ENCODE measurements at places on chromosomes 16 and 17.

GRCh38 chr16:12681653-12682052 is 122.0 kb downstream of the CPPED1 start:
- DNase-seq: no peak

DNA sequence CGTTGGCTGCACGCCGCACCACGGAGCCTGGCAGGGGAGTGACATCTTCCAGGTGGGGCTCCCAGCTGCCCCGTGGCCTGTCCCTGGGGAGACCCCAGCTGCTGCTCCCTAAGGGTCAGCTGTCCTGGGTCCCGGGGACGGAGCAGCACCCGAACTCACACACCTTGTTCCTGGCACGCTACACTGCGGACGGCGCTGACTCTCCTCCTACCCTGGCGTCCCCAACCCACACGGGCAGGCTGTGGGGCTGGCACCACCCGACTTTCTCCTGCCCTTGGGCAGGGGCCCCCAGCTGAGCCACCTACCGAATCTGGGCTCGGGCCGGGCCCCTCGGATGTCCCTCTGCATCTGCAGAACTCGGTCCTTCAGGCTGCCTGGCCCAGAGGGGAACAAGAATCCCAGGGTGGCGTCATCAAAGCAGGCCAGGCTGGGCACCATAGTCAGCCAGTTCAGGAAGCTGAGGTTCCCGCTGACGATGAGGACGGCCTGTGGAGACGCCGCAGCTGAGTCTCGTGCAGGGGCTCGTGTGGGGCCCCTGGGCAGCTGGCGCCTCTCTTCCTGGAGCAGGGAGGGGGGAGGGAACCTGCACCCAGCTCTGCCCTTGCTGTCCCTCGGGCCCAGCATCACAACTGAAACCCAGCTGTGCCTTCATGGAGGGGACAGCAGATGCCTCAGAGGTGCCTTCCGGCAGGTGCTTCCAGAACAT is 70.5 kb upstream of the GNG13 start:
- DNase-seq: no peak

- DNase-seq: no peak
Observed at GRCh38 chr17:73900516-73900915, 256.3 kb upstream of the SDK2 start.

DNA sequence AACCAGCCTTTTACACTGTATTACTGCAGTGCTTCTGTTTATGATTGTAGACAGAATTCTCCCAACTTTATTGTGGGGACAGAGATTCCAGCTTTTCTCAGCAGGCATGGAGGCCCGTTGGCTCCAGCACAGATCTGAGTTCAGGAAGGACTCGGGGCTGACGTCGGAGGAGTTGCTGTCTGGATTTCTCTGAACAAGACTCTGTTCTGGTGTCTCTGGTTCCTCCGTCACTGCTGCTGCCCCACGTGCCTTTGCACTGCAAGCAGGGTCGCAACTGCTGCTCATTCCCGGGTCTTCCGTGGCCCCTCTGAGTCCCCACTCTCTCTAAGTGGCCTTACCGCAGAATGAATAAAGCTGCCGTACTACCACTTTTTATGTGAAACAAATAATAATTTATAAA is 88.4 kb downstream of the BANP start:
- DNase-seq: no peak

DNA sequence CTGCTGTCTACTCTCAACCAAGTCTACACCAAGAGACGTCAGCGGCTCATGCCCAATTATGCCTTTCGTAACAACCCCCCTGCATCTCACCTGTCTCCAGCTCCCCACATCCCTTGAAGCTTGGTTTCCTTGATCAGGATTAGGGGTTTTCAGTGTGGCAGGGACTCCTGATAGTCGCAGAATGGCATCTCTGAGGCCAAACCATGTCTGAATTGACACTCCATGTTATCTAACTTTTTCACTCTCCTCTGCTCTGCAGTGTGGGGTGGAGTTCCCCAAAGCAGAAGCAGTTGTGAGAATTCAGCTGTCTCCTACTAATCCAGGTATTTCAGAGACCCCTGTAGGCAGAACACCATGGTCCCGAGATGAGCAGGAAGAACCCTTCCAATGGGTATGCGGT is 5.6 kb upstream of the AHSP start:
- DNase-seq: no peak

GRCh38 chr17:45246861-45247428 is 14.9 kb downstream of the SPATA32 start:
- DNase-seq: peak; percentile 32

- DNase-seq: peak; percentile 93
Observed at GRCh38 chr17:8151641-8152111, 528 bp downstream of the PER1 start.

DNA sequence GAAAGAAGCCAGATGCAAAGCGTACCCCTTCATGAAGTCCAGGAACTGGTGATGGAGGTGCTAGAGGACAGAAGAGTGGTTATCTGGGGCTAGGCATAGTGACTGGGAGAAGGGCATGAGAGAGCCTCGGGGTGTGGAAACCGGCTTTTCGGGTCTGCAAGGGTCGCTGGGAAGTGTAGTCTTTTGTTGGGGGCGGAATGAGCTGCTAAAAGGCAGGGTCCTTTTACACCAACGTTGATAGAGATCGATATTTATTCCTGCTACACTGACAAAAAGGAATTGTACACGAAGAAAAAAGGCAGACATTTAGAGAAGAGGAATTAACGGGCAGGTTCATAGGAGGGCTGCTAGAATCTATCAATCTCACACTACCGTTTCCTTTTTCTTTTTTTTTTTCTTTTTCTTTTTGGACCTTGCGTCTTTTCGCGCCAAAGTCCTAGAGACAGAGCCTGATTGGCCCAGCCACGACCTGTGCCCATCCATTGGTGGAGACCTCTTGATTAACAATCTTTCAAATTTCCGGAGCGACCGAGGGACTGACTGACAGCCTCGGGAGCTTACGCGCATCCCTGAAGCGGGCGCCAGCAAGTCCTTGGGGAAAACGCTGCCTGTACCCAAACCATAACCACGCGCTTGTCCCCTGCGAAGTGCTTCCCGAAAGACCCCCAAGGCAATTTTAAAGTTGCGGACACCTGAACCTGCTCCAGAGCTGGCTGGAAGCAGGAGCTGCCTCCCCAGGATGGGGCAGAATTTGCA is 27.7 kb upstream of the DHRS7B start:
- peak; percentile 91 for DNase-seq

- DNase-seq: peak; percentile 66
Observed at GRCh38 chr16:17072104-17072503, 398.7 kb downstream of the XYLT1 start.

- DNase-seq: no peak
Observed at GRCh38 chr16:49601576-49601975, 228.0 kb downstream of the C16orf78 start.

DNA sequence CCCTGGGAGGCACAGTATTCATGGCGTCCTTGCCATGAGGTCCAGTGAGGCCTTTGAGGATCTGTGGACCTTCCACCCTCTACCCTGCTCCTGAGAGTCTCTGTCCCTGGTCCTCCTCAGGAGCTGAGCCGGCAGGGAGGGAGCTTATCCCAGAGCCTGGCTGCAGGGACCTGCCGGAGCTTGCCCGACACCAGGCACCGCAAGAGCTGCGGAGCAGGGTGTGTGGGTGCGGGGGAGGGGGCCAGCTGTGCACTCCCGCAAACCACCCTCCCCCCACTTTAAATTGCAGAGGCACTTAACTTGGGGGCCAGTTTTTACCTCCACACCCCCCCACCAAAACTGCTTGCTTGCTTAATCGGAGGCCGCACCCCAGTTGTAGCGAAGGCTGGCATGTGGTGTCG is 609 bp upstream of the ZNF750 start:
- DNase-seq: no peak

DNA sequence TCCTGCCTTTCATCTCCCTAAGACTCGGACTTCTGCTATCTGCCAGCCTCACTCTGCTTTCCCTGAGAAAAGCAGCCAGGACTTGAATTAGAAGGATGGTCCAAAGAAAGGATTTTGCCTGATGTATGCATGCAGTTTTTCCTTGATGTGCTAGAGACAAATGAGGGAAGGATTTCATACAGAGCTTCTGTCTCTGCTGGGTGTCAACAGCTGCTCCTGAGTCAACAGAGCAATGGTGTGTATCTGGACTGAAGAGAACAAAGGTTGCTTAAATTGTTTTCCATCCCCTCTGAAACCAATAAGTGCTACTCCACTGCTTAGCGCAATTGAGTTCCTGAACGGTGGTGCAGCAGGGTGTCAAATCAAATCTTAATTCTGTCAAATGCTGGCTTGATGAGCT is 680.6 kb upstream of the C16orf82 start:
- DNase-seq: no peak

DNA sequence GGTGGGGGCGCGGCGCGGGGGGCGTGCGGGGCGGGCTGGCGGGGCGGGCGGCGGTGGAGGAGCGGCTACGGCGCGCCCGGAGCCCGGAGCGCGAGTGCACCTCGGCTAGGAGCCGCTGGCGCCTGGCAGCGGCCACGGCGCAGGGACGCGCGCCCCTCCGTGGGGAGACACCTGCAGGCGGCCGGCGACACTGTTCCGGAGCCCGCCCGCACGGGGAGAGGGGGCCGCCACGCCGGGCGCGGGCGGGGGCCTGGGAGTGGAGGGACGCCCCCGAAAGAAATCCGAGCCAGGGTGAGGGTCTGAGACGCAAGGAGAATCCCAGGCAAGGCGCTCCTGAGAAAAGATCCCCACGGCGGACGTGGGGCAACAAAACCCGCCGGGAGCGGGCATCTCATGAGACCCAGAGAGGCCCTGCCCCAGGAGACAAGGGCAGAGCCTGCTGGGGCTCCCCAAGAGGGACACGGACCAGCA is at the start of gene GSG1L:
Gene GSG1L, minus strand, starts transcription at position 124 of the 471 bp plus-strand sequence. CDS start 290 bp downstream, outside the sequence.
- DNase-seq: peak; percentile 12

- DNase-seq: peak; percentile 66
Observed at GRCh38 chr17:77392376-77393273, 251.9 kb downstream of the SEC14L1 start.

DNA sequence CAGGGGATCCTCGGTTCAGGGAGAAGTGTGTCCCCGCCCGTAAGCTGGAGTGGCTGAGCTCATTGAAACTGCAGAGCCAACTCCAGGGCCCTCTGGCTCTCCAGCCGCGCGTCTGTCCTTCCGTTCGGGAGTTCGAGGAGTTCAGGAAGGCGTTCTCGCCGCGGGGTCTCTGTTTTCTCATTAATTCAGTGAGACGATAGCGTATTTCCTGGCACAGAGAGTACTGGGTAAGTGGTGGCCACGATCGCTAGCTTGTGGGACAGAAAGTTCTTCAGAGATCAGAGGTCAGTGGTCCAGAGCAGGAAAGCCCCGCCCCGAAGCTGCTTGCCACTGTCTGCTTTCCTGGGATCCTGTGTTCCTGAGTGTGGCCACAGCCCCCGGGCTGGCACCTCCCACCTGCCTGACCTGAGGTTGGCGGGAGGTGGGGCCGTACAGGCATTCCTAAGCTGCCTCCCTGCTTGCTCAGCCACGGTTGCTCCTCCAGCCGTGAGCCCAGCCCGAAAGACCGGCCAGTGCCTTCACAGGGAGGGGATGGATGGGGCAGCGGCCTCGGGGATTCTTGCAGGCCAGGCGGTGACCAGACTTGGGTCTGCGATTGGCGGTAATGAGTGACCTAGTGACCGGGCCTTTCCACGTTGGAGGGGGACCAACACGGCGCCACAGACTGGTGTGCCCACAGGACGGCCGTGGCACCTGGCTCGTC is 8.9 kb downstream of the BAIAP2 start:
- no peak for DNase-seq

GRCh38 chr17:20095336-20096080 is 86.3 kb downstream of the SPECC1 start:
- DNase-seq: peak; percentile 57

- no peak for DNase-seq
Observed at GRCh38 chr16:4647644-4647980, 23.0 kb downstream of the MGRN1 start.

GRCh38 chr17:40483679-40484078 is 17.7 kb downstream of the TNS4 start:
- DNase-seq: no peak

DNA sequence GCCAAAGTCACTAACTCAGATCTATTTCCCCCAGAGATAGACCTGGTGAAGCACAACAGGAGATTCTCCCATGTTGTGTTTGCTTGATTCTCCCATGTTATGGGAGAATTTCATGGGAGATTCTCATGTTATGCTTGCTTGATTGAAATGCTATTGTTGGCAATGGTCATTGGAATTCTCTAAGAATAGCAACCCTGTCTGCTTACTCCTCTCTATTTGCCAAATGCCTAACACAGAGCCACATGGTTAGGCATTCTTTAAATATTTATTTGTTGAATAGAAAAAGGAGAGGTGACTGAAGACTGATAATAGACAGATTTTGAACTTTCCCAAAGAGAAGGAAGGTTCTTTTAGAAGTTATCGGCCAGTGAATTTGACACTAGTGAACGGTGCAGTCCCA is 111.5 kb upstream of the MPHOSPH6 start:
- DNase-seq: no peak

DNA sequence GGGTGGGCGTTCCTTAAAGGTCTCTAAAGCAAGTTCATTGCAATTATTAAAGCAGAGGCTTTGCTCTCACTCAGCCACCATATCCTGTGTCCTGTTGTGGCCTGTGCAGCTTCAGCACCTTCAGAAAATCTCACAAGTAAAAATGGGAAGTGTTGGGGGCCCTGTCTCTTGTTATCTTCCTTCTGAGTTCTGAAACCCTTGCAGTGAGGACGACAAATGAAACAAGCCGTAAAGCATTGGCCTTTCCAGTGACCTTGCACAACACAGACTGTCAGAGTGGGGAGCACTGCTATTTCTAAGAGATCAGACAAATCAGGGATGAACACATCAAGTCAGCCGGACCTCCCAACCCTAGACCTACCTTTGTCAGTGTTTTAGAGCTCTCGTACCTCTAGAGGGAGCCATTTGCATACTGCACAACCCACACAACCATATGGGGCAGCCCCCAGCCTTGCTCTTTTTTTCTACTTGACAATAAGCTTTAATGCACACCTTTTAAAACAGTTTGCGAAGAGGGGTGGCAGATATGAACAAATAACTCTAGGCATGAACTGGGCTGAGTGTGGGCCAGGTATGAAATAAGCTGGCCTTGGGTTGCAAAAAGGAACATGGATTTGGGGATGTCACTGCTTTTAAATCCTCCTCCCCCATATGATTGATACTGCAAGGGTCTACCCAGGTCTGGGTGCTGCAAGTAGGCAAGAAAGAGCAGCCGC is 89.8 kb downstream of the KATNIP start:
- DNase-seq: peak; percentile 65

DNA sequence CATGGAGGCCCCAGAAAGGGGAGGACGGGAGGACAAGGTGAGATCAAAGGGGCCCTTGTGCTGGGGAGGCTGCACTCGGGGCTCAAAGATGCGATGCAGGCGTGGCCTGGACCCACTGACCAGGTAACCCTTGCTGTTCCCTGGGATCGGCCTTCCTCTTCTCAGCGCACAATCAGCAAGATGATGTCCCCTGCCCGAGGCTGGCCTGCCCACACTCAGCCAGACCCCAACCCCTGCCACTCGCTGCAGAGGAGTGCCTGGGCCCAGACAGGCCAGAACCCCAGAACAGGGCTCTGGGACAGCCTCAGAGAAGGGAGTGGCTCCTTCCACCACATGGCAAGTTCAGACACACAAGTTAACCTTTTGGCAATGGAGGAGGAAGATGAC is 14.8 kb downstream of the KIFC3 start:
- no peak for DNase-seq

All from GM23248 (cell line).